Breast epithelium (tissue), 4 donors: ENCODE measurements at places on chromosomes 1 and 21. TPM values are rescaled to one million over a fixed set of nuclear protein-coding genes. Genes with fewer than 3 reads are reported as not detected.

S1PR1 gene
- total RNA-seq: 133 TPM

SLX9 gene
- total RNA-seq: 15.8 TPM

OPRD1 gene
- not detected for total RNA-seq

SASS6 gene
- total RNA-seq: 2.7 TPM

LZIC gene
- total RNA-seq: 23.7 TPM

WDR64 gene
- not detected for total RNA-seq

C1orf35 gene
- 11.5 TPM for total RNA-seq

CRABP2 gene
- total RNA-seq: 28.2 TPM

CHAF1B gene
- 0.64 TPM for total RNA-seq

IER5 gene
- 6.9 TPM for total RNA-seq

GRCh38 chr1:200834383-200834782 is 38.4 kb upstream of the GPR25 start:
- DNase-seq: no peak

DNA sequence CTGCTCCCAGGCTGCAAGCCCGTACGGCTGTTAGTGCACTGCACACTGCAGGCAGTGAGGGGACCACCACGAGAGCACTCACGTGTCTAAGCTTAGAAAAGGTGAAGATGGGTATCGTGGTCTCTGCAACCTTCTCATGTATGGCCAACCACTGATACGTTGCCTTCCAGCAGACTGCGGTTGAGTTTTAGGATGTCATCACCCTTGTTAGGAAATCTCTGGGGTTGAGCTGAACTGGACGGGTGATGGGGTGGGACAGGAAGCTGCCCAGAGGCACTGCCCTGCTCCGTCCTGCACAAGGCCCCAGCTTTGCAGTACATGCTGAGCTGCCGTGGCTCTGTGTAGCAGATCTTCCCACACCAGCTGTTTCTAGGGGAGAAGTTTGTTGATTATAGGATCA is 43.3 kb downstream of the FAAP20 start:
- no peak for DNase-seq

GRCh38 chr1:205510308-205510950 is 6.0 kb downstream of the CDK18 start:
- DNase-seq: peak; percentile 43

DNA sequence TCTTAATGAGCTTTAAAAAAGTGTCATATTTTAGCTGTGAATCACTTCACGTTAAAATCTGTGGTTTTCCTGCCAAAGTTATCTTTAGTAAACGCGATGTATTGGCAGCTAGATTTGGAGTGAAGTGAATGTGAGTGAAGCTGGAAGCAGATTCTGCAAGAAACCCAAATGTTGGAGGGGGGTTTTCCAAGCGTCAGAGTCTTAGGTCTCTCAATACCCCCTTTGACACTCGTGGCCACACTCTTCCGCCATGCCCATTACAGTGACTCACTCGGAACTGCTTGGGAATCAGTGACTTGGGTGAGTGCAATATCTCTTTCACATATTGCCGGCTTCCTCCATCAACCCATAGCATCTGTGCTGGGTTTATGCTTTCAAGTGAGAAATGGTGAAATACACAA is 17.5 kb downstream of the B3GALT5 start:
- DNase-seq: no peak

DNA sequence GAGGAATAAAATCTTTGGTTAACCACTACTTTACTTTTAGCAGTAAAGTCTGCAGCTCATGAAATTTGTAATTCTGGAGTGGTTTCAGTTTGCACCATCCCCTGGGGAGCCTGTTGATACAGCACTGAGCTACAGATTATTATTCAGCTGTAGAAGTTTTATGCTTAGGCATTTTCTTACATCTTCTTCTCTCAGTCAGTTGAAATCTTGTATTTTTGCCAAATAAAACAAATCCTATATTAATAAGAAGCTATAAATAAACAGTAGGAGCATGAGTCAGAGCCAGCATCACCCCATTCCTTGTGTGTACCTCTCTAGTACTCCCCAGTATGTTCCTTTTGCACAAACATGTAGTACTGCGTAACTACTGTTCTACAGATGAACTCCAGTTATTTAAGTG is 118.9 kb downstream of the ATF6 start:
- no peak for DNase-seq

DNA sequence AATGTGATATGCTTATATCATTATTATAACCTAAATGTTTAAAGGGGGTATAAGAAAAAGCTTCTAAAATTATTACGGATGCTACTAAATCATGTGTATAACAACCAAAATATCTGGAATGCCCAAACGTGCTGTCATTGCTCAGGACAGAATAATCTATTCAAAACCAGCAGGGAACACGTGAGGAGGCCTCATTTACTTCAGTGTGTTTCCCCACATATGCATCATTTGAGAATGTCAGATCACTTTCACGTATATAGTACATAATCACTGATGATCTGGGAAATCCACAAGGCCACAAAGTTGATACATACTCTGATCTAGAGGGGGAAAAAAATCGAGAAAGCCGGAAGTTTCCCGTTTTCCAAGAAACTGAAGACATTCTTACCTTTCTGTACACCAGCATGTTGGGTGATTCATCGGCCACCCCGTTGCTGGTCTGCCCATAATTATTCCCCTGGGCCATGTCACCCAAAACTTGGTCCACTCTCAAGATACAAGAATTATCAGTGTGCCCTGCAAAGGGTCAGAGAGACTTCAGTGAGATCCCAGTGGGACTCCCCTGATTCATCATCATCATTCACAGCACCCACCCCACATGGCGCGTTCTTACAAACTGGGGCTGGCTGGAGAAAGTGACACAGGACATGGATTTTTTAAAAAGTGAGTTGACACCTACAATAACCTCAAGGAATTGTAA is 1.5 kb downstream of the RGS7 start:
- DNase-seq: no peak

- DNase-seq: no peak
Measured at GRCh38 chr1:16926491-16927073, 4.9 kb downstream of the CROCC start.

GRCh38 chr1:240385551-240385950 is 226.4 kb downstream of the GREM2 start:
- DNase-seq: no peak

- DNase-seq: no peak
Measured at GRCh38 chr1:20059847-20060246, 10.1 kb upstream of the PLA2G5 start.

DNA sequence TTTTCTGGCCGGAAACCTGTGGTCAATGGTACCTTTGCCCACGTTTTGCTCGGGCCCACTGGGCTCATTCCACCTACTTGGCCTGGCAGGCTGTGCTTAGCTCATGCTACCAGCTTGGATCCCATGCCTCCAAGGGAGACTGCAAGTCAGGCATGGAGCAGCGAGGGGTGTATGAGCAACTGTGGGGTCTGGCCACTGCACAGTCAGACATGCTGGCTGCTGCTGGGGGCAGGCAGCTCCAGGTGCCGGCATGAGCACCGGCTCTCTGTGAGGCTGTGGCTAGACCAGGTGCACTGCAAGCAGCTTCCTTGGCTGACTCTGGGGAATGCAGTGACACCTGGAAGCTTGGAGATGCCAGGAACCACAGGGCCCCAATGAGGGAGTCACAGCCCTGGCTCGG is 161.1 kb upstream of the DUSP10 start:
- DNase-seq: no peak

- DNase-seq: no peak
Measured at GRCh38 chr1:11157867-11158266, 31.3 kb upstream of the ANGPTL7 start.

GRCh38 chr1:31181515-31182343 is 58.0 kb downstream of the NKAIN1 start:
- DNase-seq: peak; percentile 64

DNA sequence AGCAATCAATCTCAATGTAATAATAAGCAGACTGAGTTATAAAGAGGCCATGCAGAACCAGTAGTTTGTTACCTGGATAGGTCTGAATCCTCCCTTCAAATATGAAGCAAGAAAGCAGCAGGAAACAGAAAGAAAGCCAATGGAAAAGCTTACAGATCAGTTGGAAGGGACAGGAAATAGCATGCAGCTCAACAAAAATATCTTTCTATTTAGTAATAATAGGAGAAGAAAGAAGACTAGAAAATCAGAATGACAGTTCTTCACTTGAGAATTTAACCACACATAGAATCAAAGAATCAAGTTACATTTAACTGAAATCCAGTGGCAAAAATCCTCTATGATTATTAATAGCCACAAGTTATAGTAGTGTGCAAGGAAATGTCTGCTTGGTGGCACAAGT is 194.4 kb downstream of the EIF4G3 start:
- no peak for DNase-seq

GRCh38 chr1:94772845-94773244 is 47.3 kb upstream of the SLC44A3 start:
- no peak for DNase-seq

GRCh38 chr1:27346991-27347624 is 5.3 kb downstream of the SYTL1 start:
- no peak for DNase-seq
